GM23338 (cell line): ENCODE measurements at places on chromosomes 4 and X. TPM values are rescaled to one million over a fixed set of nuclear protein-coding genes. Genes with fewer than 3 reads are reported as not detected.

PRDM8 gene
- not detected in 2 replicates for total RNA-seq

DSPP gene
- total RNA-seq = not detected in 2 replicates

TTC29 gene
- 0.12 and 0.52 TPM in 2 replicates for total RNA-seq

COPS4 gene
- total RNA-seq = 34.2 and 46.6 TPM in 2 replicates

SHROOM4 gene
- total RNA-seq = 7.9 and 8.5 TPM in 2 replicates

MFAP3L gene
- total RNA-seq = 5.5 and 7.9 TPM in 2 replicates

IL13RA2 gene
- not detected in 2 replicates for total RNA-seq

TMEM150C gene
- total RNA-seq = 1.9 and 4.0 TPM in 2 replicates

HSFX4 gene
- not detected in 2 replicates for total RNA-seq

CFI gene
- not detected in 2 replicates for total RNA-seq

DNA sequence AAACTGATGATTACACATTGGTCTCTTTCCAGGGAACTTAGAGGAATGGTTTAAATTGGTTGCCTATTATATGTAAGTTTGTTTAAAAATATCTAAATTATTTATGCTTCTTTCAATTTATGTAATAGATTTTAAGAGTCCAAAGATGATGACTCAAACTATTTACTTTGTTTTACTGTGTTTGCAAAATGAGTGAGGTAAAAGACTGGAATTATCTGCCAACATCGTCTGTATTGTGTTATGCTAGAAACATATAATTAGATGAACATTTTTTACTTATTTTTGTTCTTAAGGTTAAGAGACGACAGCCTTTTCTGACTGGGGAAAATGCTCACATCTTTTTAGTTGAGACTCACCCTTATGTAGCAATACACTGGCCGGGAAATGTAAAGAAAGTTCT is 51.1 kb upstream of the SYTL5 start:
- DNase-seq = no peak

DNA sequence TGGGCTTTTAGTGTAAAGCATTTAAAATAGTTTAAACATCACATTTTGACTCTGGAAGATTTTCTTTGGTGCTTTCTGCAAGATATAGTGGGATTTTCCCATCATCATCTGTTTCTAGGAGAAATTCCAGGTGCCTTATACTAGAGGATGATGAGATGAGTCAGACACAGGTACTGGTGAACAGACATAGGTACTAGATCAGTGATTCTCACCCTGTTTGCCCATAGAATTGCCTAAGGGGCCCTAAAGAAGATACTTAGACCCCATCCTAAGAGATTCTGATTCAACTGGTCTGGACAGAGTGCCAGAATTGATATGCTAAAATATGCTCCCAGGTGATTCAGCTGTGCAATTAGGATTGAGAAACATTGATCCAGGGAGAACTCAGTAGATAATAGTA is 9.7 kb downstream of the TSPAN7 start:
- DNase-seq = no peak

GRCh38 chrX:23815376-23815775 is 32.4 kb downstream of the SAT1 start:
- DNase-seq = no peak

GRCh38 chr4:35556387-35556786 is 687.9 kb downstream of the ARAP2 start:
- DNase-seq = no peak

- DNase-seq = peak; percentile 45
These were observed 308.8 kb upstream of the TECRL start for GRCh38 chr4:64718091-64718490.

GRCh38 chr4:169491211-169491610 is 121.2 kb downstream of the NEK1 start:
- no peak for DNase-seq

DNA sequence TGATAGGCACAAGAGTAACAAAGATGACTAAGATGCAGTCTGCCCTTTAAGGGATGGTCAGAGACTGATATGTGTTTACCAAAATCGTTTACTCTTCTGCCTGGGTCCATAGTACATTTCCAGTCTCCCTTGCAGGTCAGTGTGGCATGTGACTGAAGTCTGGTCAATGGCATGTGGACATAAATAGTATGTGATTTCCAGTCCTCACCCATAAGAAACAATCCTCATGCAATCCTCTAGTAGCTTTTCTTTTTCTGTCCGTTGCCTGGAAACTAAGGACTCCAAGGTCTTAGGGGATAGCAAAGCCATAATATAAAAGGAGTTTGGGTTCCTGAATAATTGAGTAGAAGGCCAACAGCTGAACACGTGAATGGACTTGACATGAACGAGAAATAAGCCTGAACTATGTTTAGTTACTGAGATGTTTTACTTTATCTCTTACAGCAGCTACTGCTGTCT is 1.1 kb downstream of the SLC9B2 start:
- no peak for DNase-seq

GRCh38 chr4:158159054-158159717 is 13.6 kb downstream of the GASK1B start:
- no peak for DNase-seq

GRCh38 chr4:102037566-102037965 is 247.0 kb downstream of the BANK1 start:
- no peak for DNase-seq

DNA sequence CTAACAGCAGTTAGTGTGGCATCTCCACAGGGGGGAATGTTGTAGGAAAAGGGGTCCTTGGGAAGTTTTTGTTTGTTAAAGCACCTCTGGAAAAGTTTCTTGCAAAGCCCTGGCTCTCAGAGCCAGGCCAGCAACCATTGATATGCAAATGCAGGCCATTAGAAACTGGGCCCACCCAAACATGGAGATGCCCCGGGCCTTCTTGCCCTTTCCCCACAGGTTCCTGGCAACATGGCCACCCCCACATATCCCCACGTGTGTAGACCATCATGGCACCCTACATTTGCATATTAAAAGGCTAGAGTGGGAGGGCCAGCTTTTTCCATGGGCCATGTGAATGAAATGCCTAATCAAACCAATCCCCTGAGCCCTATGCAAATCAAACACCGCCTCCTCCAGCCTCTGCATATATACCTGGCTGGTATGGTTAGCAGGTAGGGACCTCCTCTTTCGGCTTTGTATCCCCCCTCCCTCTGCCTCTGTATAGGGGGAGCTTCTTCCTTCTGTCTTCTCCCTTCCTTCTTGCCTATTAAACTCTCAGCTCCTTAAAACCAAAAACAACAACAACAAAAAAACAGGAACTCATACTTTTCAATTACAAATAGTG is 44.0 kb upstream of the ZCCHC13 start:
- DNase-seq = peak; percentile 88

- DNase-seq = no peak
These were observed 854.4 kb upstream of the INTU start for GRCh38 chr4:126778348-126778747.

DNA sequence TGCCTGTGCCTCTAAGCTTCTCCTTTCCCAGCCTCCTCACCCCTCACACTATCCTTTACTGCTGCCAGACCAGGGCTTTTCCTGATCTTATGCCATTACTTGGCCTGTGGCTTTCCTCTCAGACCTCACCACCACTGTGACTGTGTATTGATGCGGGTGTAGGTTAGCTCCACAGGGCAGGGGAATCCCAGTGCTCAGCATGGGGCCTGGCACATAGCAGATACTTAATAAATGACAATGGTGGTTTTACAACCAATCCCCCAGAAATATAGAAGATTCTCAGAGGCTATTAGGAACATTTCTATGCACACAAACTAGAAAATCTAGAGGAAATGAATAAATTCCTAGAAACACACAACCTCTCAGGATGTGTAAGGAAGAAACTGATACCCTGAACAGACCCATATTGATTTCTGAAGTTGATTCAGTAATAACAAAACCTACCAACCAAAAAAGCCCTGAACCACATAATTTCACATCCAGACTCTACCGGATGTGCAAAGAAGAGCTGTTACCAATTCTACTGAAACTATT is 129.6 kb upstream of the QRFPR start:
- DNase-seq = no peak

- no peak for DNase-seq
These were observed 111.5 kb upstream of the PSAPL1 start for GRCh38 chr4:7546152-7546808.

DNA sequence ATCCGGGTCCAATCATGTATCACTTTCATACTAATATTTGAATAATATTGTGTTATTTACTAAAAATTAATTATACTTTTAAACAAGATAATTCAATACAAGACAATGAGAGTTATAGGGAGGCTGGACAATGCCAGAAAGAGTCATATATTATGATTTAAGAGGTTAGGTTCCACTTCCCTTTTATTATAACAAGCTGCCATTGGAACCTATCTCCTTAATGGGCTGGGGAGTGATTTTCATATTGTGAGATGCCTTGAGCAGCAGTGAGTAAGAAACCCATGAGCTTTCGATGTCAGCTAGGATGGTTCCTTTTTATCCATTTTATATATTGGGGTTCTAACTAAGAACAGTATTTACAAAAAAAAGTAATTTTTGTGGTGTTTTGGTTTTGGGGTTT is 91.8 kb downstream of the MAB21L2 start:
- DNase-seq = no peak

DNA sequence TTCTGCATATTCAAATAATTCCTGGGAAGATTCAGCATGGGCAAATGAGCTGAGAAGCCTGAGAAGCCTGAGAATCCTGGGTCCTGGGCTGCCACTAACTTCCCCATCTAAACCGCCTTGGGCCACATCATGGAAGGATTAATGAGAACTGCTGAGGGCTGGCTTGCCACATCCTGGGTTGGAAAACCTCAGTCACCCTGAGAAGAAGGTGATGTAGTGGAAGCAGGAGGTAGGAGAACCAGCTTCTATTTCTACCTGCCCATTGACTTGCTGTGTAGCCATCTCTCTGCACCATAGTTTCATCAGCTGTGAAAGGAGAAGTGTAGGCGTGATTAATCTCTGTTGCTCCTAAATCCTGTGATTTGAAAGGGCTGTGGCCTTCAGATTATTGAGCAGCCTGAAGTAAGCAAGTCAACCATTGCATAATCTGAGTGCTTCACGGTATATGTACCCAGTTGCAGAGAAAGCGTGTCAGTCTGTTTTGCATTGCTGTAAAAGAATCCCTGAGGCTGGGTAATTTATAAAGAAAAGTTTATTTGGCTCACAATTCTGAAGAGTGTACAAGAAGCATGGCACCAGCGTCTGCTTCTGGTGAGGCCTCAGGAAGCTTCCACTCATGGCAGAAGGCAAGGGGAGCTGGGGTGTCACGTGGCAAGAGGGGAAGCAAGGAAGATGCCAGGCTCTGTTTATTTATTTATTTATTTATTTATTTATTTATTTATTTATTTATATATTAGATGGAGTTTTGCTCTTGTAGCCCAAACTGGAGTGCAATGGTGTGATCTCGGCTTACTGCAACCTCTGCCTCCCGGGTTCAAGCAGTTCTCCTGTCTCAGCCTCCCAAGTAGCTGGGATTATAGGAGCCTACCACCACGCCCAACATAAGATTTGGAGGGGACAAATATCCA is 140.9 kb upstream of the ATP6AP2 start:
- DNase-seq = no peak

DNA sequence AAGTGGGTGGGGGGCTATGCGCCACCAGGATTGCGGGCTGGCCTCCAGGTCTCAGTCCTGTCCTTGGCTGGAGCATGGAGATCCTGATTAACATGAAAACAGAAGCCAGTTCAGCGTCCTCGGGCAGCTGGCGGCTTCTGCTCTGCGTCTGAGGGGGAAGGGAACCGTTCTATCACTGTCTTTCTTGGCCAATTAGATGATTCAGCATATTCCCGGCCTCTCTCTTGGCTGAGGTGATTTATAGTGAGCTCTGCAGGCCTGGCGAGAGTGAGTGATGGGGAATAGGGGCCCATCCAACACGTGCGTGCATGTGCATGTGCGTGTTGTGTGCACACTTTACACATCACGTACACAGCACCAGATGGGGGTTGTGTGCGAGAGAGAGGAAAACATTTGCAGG is 145.8 kb upstream of the ATP6AP2 start:
- DNase-seq = peak; percentile 58

- no peak for DNase-seq
These were observed 1.9 kb downstream of the DCHS2 start for GRCh38 chr4:154489558-154490233.

DNA sequence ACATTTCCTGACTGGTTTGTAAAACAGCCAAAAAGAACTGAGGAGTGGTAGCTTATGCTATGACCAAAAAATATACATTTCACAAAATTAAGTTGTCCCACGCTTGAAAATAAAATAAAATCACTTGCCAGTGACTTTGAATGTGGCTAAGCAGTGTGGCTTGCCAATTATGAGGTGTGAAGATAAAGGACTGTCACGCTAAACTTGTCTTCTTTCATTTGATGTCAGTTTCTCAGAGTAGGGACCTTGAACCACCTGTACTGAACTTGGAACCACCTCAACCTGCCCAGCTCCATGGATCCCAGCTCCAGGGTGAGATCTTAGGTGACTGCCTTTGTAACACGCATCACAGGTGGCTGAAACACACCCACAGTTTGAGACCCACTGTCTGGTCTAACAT is 113.7 kb upstream of the TBL1X start:
- no peak for DNase-seq

- DNase-seq = no peak
These were observed 580.4 kb downstream of the ANKRD50 start for GRCh38 chr4:124132161-124132560.

GRCh38 chr4:180518906-180519305 is 1724.3 kb upstream of the TENM3 start:
- DNase-seq = no peak

DNA sequence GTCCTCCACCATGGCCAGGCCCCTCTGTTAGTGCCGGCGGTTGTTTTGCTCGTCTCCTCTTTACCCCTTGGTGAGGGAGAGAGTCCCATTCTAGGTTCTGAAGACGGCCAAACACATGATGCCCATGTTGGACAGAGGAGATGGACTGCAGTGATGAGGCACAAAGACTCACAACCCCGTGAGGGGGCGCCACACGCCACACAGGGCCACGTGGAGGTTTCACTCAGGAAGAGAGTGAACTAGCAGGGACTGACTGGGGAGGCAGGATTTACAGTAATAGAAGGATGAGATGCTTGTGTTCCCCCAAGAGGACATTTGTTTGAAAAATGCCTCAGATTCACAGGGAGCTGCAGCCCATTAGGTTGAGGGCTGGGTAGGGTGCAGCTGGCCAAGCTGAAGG is 655.3 kb upstream of the FRG1 start:
- peak; percentile 51 for DNase-seq

- DNase-seq = peak; percentile 10
These were observed 891.0 kb upstream of the FRG1 start for GRCh38 chr4:189049682-189050081.

DNA sequence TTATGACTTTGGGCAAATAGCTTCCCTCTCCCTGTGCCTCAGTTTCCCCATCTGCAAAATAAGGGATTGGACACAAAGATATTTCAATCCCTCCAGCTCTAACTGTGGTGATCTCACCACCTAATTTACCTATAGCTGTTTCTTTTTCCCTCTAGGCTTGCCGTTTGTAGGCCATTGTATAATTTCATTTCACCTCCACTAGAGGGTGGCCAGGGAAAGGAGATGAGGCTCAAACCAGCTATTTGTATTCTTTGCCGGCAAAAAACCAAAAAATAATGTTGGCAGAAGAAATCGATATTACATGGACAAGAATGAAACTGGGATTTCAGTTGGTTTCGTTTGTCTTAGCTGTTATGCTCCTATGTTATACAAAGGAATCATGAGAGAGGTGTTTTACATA is 36.1 kb upstream of the DOCK11 start:
- DNase-seq = peak; percentile 64

DNA sequence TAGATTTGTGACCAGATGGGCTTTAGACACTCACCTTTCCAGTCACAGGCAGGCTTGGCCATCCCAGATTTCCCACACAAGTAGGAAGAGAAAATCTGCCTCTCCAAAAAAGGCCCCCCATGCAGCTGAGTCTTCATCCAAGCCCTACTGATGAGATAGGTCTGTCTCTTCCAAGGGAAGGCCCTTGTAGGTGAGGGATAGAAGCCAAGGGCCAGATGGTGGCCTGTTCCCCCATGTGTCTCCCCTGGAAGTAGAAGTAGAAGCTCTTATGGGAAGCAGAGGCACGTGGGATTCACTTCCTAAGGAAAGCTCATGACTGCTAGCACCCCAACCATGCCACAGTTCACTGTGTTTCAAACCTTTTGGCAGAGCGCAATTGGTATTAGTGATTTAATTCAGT is 81.5 kb downstream of the REPS2 start:
- no peak for DNase-seq
